ENCODE measurements at places on chromosomes 11 and 22.

GRCh38 chr11:116580799-116581198 is 192.0 kb downstream of the BUD13 start:
- H3K4me1 ChIP-seq: no peaks in the 10 kb centered on the region
- no peak overlapping the region for H3K27ac ChIP-seq
- no peak overlapping the region for H3K4me3 ChIP-seq
- peaks cover 13% of the 10 kb centered on the region for H3K27me3 ChIP-seq
- DNase-seq: no peak

DNA sequence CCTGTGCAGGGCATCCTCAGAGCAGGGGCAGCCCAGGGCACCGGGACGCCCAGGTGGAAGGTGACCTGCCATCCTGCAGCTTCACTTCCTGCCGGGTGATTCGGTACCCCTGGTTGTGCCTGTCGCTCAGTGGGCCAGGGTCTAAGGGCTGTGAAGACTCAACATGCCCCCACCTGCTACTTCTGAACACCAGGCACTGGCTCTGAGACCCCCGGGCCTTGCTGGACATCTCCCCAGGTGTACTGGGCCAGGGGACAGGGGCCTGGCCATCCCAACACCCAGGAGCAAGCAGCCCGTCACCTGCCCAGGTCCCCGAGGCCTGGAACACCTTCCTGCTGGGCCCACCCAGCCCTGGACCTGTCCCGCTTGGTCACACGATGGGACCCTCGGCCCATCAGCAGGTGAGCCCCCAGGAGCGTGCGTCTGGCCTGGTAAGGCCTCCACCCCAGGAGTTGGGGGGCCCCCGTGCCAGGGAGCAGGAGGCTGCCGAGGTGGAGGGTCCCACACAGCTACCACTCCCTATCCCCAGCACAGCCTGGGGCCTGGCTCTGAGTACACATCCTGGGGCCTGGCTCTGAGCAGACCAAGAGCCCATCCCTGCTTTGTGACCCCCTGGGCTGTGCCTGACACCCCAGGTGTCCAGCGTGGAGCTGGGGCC is 3.9 kb upstream of the MUC5B start:
- no peak for DNase-seq
- no peak overlapping the region for H3K4me3 ChIP-seq
- H3K27me3 ChIP-seq: no peaks in the 10 kb centered on the region
- H3K4me1 ChIP-seq: no peaks in the 10 kb centered on the region
- H3K36me3 ChIP-seq: no peaks in the 10 kb centered on the region

DNA sequence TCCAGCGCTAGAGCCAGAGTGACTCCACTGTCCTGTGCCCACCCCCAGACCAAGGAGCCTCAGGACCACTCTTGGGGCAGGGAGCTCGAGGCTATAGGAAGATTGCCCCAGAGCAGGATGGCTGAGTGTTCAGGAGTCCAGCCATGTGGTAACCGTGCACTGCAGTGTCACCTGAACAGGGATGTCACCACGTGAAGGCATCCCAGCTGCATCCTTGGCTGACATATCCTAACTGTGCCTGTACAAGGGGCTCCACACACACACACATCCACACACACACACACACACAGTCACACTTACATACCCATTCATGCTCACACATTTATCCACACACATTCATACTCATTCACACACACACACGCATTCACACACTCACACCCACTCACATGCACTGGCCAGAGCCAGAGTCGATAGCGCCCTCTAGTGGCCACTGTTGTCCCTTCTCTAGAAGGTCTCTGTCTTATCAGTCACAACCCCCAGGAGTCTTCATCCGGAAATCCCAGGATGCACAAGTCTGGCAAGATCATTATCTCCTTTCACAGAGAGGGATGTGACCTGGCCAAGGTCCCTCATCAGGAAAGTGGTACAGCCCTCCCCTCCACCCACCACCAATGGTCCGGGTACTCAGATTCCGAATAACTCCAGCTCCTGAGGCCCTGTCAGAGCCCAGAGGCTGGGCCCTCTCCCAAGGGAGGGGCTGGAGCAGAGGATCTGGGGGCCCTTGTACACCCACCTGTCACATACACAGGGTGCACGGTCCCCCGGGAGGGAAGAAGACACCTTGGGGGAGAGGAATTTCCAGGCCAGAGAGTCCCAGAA is 55.1 kb downstream of the IGLL5 start:
- H3K4me1 ChIP-seq: no peaks in the 10 kb centered on the region
- H3K4me3 ChIP-seq: no peak overlapping the region
- H3K27ac ChIP-seq: no peak overlapping the region
- H3K36me3 ChIP-seq: no peaks in the 10 kb centered on the region

GRCh38 chr11:83069441-83070043 is 2.2 kb downstream of the RAB30 start:
- peak overlapping the region; percentile 92 for H3K27ac ChIP-seq
- no peaks in the 10 kb centered on the region for H3K27me3 ChIP-seq

DNA sequence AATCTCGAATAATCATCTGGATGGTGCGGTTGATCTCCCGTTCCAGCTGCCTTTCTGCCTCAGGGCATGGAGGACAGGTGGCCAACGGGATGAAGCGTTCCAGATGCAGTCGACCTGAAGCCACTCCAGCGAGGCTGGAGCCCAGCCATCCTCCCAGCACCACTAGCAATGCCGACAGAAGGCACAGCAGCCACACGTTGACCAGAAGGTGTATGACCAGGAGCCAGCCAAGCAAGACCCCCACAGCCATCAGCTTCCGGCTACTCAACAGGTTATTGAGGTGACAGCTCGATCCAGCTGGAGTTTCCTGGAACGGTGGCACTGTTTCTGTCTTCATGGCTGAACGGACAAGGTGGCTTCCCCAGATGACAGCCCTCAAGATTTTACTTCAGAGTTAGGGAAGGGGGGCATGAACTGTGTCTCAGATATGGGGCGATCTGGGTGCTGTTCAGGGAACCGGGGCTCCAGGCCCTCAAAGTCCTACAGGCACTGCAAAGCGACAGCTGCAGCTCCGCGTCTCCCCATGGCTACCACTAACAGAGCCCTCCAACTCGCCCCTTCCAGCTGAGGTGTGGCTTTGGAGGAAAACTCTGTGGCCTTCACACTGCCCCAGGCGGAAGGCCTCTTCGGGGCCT is 559 bp downstream of the SNX19 start:
- DNase-seq: no peak
- H3K4me3 ChIP-seq: peak overlapping the region; percentile 68
- peaks cover 36% of the 10 kb centered on the region for H3K4me1 ChIP-seq
- peaks cover 8% of the 10 kb centered on the region for H3K36me3 ChIP-seq
- H3K27ac ChIP-seq: peak overlapping the region; percentile 82
- no peaks in the 10 kb centered on the region for H3K27me3 ChIP-seq

DNA sequence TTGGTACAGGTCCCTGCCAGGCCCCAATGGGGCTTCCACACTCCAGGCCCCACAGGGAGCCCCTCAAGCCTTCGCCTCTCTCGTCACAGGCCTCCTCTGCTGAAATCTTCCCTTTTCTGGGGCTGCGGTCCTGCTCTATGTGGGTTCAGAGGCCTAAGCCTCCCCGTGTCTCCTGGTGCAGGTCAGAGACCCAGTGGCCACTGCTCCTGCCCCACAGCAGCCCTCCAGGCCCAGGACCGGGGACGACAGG is 5.9 kb upstream of the IFITM3 start:
- H3K4me1 ChIP-seq: no peaks in the 10 kb centered on the region
- H3K27me3 ChIP-seq: no peaks in the 10 kb centered on the region
- peak overlapping the region; percentile 90 for H3K27ac ChIP-seq
- no peak for DNase-seq
- H3K36me3 ChIP-seq: no peaks in the 10 kb centered on the region

DNA sequence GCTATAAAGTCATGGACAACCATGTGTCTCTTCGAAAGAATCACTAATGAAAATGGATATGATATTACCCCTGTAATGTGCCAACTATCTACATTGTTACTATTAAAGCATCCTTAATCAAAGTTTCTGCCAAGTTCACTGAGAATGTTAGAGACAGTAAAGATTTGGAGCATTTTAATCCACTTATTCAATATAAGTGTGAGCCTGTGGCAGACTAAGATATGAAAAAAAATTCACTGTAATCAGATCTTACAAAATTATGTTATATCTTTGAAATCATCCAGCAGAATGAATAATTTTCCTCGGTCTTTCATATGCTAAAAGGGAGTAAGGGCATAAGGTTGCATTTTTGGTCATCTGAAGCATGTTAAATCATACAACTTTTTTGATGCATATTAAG is 49.9 kb downstream of the MAML2 start:
- H3K36me3 ChIP-seq: no peaks in the 10 kb centered on the region
- H3K4me3 ChIP-seq: no peak overlapping the region
- DNase-seq: no peak

GRCh38 chr22:39512026-39512425 is 8.3 kb upstream of the ATF4 start:
- no peak overlapping the region for H3K4me3 ChIP-seq
- DNase-seq: no peak
- no peak overlapping the region for H3K27ac ChIP-seq
- H3K36me3 ChIP-seq: peaks cover 88% of the 10 kb centered on the region
- H3K27me3 ChIP-seq: no peaks in the 10 kb centered on the region

DNA sequence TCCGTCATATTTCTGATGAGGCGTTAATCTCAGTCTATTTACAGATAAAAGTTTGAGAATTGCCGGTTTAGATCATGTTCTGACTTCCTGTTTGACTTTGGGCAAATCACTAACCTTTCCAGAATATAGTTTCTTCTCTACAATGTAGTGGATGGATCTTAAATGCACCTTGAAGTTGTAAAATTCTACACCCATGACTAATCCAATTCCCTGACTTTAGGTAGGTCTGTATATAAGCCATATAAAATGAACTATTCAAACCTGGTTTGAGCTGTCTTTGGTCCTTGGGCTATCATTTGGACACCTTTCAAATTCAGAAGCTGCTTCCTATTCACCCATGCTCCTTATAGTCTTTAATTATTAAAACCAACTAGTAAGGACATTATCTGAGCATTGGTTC is 52.2 kb upstream of the BLID start:
- no peak overlapping the region for H3K27ac ChIP-seq
- no peak for DNase-seq
- H3K4me1 ChIP-seq: peaks cover 6% of the 10 kb centered on the region
- no peak overlapping the region for H3K4me3 ChIP-seq
- no peaks in the 10 kb centered on the region for H3K27me3 ChIP-seq

- H3K4me1 ChIP-seq: no peaks in the 10 kb centered on the region
- H3K4me3 ChIP-seq: no peak overlapping the region
- H3K36me3 ChIP-seq: no peaks in the 10 kb centered on the region
- no peaks in the 10 kb centered on the region for H3K27me3 ChIP-seq
Observed at GRCh38 chr11:3838504-3838903, 2.3 kb downstream of the RHOG start.
